ENCODE measurements at places on chromosomes 2 and 18.
A peak's percentile ranks its signal among the peaks of the same experiment; 100 is the strongest.

- DNase-seq, result peak; percentile 51
Observed at GRCh38 chr2:6866275-6866671, 566 bp upstream of the CMPK2 start.

GRCh38 chr2:8679827-8680731 is 1.8 kb upstream of the ID2 start:
- DNase-seq, result no peak

DNA sequence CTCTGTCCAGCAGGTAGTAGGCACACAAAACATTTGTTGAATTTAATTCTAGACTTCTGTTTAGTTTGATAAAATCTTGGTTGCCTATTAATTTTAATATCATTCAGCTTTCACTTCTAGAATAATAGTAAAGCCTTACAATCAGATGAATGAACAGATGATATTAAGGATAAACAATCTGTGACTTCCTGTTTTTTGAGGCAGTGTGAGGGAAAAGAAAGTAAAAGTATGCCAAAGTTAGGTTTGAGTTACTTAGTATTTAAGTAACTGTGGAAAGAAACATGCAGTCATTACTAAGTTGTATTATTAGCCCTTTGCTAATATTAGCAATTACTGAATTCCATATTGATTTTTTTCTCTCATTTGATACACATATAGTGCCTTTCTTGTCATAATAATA is 31.5 kb downstream of the EPB41L5 start:
- DNase-seq, result no peak

DNA sequence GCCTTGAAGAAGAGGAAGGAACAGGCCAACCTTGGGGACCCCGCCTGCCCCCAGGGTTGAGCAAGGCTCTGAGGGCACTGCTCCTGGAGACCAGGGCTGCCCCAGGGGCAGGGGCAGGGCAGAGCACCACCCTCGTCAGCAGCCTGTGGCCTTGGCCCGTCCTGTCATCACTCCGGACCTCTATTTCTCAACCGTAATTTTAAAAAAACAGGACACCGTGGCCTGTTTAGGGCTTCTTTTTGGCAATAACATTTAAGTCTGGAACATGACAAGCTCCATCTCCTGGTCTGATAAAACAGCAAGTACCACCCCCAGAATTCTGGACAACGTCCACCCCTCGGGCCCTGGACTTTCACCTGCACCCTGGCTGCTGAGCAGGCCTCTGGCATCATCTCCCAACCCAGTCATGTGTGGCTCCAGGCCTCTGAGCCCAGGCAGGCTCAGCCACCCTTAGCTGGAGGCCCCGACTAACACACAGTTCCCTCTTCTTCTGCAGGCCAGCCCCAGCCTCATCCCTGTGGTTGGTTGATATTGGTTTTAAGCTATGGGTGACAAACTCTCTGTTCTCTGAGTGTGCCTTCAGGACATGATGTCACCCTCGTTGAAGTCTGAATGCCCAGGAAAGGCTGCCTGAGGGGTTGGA is 22.6 kb upstream of the ID2 start:
- no peak for DNase-seq

- DNase-seq, result no peak
Observed at GRCh38 chr2:173673640-173674039, 291.5 kb downstream of the SP3 start.

- DNase-seq, result no peak
Observed at GRCh38 chr2:39469807-39470206, 32.7 kb upstream of the MAP4K3 start.

- DNase-seq, result no peak
Observed at GRCh38 chr2:29966266-29966665, 44.9 kb upstream of the ALK start.

DNA sequence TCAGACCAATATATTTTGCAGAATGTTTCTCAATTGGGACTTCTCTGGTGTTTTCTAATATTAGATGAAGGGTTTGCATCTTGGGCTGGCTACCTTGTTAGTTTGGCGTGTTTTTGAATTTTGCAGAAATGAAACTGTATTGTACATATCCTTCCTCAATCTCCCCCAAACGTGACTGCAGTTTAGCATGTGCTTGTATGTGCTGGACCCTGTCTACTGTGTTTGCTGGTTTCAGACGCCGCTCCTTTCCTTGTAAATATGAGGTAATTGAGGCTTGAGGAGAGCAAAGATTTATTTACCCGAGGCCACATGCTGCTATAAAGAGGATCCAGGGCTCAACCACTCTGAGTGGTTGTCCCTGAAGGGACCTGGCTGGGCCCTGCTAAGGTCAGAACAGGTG is 57.2 kb downstream of the NGEF start:
- no peak for DNase-seq

DNA sequence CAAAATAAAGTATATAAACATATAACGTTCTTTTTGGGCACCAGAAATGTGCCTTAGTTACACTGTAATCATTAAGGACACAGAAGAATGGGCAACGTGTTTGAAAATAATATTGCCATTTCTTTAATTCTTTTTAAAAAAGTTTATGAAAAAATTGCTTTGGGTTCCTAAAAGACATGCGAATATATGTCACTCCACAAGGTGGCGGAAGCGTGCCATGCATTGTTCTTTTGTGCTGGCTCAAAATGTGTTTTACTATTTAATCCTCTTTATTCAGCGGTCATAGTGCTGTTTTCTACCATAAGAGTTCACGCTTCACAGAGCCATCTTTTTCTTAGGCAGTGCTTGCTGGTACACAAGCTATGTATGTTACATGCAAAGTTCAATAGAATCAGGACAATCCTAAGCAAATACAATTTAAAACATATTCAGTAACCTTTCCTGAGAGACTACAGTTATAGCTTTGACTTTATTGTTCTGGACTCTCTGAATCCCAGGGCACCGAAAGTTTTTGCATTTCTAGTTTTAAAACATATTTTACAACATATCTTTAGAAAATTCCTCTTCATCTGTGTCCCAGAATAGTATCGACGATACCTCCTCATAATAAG is 147.8 kb upstream of the ERBB4 start:
- peak; percentile 40 for DNase-seq

- DNase-seq, result no peak
Observed at GRCh38 chr2:70123051-70123828, 36.0 kb downstream of the PCBP1 start.

DNA sequence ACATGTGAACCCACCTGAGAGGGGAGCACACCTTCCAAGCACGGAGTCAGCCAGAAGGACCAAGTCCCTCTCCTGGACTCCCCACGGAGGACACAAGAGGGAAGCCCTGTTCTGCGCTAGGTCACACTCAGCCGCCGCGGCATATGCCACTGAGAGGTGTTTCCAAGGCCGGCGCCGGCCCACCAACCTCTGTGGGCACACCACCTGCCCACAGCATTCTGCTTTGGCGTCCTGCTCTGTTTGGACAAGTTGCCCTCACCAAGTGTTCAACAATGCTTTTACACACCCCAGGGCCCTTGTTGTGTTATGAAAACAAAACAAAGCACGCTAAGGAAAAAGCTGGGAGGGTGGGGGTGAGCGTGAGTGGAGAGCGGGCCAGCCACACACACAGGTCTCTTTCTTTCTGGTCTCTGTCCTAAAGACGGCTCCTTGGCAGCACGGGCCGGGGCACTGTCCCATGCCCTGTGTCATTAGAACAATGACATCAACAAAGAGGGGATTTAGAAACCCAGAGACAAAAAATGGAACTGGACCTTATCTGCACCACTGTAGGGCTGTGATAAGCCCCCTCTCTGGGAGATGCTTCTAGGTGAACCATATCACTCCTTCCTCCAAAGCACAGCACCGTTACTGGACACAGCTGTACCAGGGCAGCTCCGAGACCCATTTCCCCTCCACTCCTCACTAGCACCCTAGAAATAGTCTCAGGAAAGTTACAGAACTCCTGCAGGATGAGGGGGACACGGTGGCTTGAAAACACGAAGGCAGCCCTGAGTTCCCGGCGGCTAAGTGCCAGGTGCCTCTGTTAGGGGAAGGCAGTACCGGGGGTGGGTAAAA is 17.0 kb downstream of the SMAD7 start:
- no peak for DNase-seq

GRCh38 chr2:201833781-201834180 is 27.4 kb downstream of the CDK15 start:
- DNase-seq, result no peak

DNA sequence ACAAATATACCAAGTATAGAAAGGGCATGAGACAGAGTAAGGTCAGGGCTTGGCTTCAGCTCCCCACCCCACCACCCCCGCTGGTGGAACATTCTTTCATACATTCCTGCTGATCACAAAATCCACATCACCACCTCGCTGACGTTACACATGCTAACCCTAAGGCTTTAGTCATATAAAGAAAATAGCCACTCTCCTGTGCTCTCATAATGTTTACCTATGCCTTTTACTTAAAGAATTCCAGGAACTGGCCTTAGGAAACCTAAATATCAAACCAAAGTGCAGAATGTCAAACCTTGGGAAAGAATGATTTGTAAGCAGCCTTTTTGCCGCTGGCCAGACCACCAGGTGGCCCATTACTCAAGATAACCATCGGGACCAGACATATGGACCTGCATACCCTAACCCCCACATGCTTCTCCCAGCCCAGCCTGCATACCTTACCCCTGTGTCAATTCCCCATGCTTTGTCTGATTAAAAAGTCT is 136.3 kb upstream of the SLC39A10 start:
- DNase-seq, result no peak

DNA sequence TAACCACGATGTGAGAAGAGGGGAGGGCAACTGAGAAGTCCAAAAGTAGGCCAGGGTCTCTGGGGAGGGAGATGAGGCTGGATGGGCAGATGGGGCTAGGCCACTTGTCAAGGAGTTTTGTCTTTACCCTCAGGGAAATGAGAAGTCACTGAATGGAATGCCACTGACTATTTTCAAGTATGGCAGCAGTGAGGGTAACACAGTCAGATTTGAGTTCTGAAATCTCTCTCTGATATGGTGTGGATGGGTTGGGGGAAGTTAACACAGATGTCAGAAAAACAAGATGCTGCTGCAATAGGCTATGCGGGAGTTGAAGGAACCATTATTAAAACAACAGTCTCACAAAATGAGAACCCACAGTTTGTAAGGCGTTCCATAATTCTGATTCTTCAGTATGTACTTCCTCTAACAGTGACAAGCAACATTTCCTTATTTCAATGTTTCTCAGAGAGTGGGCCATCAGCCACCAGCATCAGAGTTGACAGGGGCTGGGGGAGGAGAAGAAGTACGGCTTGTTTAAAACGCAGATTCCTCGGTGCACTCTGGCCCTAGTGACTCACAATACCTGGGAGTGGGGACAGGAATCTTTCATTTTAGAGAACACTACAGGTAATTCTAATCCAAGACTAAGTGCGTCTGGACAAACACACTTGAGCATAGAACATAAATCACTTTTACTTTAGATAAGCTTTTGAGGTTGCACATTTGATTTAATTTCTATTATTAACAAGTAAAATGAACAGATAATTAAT is 301.5 kb upstream of the LYPD1 start:
- DNase-seq, result no peak

DNA sequence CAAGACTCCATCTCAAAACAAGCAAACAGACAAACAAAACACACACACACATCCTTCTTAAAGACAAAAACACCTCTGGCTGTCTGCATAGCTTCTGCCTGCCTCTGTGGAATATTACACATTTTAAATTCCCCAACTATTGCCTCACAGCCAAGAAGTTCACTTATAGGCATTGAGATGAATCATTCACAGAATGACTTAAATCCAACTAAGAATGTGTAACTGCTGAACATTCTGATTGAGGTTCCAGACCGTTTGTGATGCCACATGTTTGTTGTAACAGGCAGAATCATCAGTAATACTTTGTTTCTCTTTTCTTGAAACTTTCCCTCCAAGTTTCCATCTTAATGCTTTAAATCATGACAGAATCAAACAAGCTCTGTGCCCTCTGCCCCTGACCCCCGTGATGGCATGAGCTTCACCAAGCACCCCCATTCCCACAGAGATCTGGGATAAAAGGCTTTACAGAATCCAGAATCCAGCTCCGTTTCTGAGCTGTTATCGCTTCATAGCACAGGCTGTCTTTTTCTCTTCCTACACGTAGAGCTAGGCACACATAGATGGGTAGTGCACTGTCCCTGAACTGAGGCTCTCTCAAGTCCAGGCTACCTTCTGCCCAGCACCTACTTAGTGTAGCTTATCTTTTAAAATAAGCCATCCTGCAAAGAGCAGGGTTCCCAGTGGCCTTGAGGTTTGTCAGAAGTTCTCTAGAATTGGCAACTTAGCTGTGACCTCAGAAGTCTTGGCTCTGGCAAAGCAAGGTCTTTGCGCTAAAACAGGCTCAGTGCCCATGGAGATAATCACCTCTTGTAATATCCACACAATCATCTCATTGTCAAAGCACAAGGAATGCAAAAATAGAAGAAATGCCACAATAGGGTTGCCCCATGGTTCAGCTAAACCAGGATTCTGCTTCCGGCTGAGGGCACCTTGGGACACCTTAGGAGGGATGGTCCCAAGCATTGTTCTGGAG is 32.9 kb downstream of the EPAS1 start:
- DNase-seq, result no peak

- no peak for DNase-seq
Observed at GRCh38 chr2:165746501-165746900, 47.5 kb downstream of the GALNT3 start.

DNA sequence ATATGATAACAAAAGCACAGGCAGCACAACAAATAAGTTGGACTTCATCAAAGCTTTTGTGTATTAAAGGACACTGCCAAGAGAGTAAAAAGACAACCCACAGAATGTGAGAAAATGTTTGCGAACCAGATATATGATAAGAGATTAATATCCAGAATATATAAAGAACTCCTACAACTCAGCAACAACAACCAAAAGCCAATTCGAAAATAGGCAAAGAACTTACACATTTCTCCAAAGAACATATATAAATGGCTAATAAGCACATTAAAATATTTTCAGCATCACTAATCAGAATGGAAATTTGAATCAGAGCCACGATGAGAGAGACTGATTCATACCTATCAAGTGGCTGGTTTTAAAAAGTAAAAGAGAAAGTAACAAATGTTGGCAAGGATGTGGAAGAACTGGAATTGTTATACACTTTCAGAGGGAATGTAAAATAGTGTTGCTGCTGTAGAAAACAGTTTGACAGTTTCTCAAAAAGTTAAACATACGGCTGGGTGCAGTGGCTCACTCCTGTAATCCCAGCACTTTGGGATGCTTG is 25.2 kb downstream of the EPB41L5 start:
- no peak for DNase-seq

GRCh38 chr2:134377730-134378129 is 123.9 kb downstream of the MGAT5 start:
- no peak for DNase-seq

- DNase-seq, result no peak
Observed at GRCh38 chr2:240794178-240794721, 25.8 kb downstream of the KIF1A start.

DNA sequence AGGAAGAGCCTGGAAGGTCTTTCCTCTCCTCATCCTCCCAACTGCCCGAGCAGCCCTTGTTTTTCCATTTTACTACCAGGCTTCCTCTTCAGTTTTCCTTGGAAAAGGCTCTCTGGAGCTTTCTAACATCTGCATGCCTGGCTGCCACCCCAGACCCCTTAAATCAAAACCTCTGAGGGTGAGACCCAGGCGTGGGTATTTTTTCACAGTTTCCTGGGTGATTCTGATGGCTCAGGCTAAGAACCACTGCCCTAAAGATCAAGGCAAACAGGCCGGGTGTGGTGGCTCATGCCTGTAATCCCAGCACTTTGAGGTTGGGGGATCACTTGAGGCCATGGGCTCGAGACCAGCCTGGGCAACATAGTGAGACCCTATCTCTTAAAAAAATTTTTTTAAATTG is 35.4 kb downstream of the EMILIN2 start:
- DNase-seq, result no peak

GRCh38 chr2:237312021-237312755 is 101.8 kb downstream of the COL6A3 start:
- DNase-seq, result no peak
